ENCODE measurements at places on chromosomes 6 and 20.
A peak's percentile ranks its signal among the peaks of the same experiment; 100 is the strongest.

- DNase-seq = no peak
These were observed 59.2 kb upstream of the TFAP2D start for GRCh38 chr6:50654155-50654554.

DNA sequence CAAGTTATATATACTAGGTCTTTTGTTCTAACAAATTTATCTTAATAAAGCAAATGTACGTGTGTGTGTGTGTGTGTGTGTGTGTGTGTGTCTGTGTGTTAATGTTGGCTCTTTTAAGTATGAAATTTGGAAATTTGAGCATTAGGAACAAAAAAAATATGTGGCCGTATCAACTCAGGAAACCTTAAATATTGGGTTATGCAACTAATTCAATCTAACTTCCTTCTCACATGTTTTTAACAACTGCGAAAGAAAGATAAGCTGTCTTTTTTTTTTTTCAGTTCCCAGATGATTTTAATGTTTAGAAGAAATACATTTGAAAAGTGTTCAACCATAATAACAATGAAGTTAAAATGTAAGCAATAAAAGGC is 616.4 kb upstream of the ARID1B start:
- DNase-seq = no peak

- no peak for DNase-seq
These were observed 65.5 kb downstream of the GMDS start for GRCh38 chr6:2179950-2180349.

GRCh38 chr6:33204415-33205190 is at the start of gene HSD17B8:
TSS of gene HSD17B8 (plus strand) at chr6:33204655. CDS start at chr6:33204669, 14 bp downstream.
- peak; percentile 96 for DNase-seq

DNA sequence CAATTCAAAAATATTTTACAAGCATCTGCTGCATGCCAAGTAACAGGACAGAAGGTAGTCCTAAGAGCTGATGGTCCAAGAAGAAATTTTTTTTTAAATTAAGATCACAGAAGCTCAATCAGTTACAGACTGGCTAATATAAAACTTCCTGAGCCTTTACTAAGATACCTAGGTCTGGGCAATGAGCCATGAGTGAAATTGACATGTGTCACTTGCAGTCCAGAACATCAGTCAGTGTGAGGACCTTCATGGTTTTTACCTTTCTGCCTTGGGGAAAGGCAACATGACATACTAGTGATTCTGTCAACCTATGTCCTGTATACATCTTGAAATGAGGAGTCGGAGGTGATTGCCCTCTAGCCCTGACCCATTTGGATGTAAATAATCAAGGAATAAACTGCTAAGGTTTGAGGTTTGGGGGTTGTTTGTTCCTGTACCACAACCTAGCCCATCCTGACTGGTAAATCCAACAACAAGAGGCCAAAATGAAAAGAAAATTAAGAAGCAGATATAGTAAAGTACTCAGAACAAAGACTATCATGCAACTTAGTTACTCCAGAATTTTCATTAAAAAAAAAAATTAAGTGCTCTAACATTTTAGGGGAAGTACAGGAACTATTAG is 70.0 kb downstream of the CNKSR3 start:
- DNase-seq = no peak

- DNase-seq = no peak
These were observed 48.4 kb downstream of the MTFR2 start for GRCh38 chr6:136201732-136202131.

GRCh38 chr20:57708694-57709673 is 831 bp downstream of the PMEPA1 start:
- DNase-seq = peak; percentile 44

GRCh38 chr6:1596088-1596852 is 13.4 kb upstream of the FOXC1 start:
- peak; percentile 80 for DNase-seq
